ENCODE measurements at places on chromosomes 2 and 18. TPM values are rescaled to one million over a fixed set of nuclear protein-coding genes. Genes with fewer than 3 reads are reported as not detected.

- no peak for DNase-seq
Observed at GRCh38 chr2:67013821-67014220, 383.3 kb upstream of the ETAA1 start.

DNA sequence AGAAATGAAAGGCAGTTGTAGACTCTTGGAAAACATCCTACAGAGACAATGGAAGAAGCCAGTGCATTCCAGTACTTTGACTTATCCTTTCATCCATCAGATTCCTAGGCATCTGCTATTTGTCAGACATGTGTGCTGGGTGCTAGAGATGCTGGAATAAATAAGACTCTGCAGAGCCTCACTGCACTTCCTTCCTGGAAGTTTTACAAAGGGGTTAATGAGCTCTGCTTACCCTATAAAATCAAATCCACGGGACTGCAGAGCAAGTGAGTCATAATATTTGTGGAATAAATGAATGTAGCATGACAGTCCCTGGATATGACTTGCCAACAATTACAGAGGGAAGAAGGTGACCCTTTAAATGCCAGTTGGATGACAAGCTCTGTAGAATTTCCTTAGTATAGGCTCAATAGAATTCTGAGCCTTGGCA lies 52.7 kb upstream of the NPAS2 start:
- no peak for DNase-seq

- no peak for DNase-seq
Observed at GRCh38 chr18:76374330-76375281, 120.4 kb downstream of the ZNF516 start.

ROCK2 gene
- 15.0 TPM for total RNA-seq

IL1RL2 gene
- total RNA-seq, result not detected

HRH4 gene
- total RNA-seq, result 8.5 TPM

SLC23A3 gene
- total RNA-seq, result 0.65 TPM
